A549 treated with CORT108297 at 1 μM for 4 hours (cell line): ENCODE measurements at places on chromosomes 4 and X. TPM values are rescaled to one million over a fixed set of nuclear protein-coding genes. Genes with fewer than 3 reads are reported as not detected.

Gene SYTL5
- 0.28 to 0.37 TPM (median 0.36 TPM) in 5 replicates for total RNA-seq

Gene ODAPH
- 0.18 to 0.24 TPM in 2 of 5 replicates, not detected in the others for total RNA-seq

Gene ADGRG4
- not detected in 5 replicates for total RNA-seq

Gene ZCCHC13
- not detected in 5 replicates for total RNA-seq

Gene NEK1
- total RNA-seq = 2.6 to 3.5 TPM (median 2.6 TPM) in 5 replicates

Gene PCDH18
- not detected in 5 replicates for total RNA-seq

Gene SSX3
- not detected in 5 replicates for total RNA-seq

Gene MAGEB1
- total RNA-seq = not detected in 5 replicates

Gene MXRA5
- total RNA-seq = not detected in 5 replicates

Gene ENAM
- not detected in 5 replicates for total RNA-seq
